ENCODE measurements at places on chromosomes 5 and 9.

- DNase-seq = no peak
Measured at GRCh38 chr9:4620057-4620765, 41.9 kb upstream of the PLPP6 start.

GRCh38 chr5:111857623-111858022, 100.6 kb upstream of the NREP start:
- no peak for DNase-seq

GRCh38 chr5:169408731-169409130, 107.8 kb upstream of the SLIT3 start:
- no peak for DNase-seq

- DNase-seq = no peak
Measured at GRCh38 chr5:7837403-7837802, 13.5 kb downstream of the CFAP90 start.

- DNase-seq = no peak
Measured at GRCh38 chr5:36958612-36959011, 82.0 kb downstream of the NIPBL start.

DNA sequence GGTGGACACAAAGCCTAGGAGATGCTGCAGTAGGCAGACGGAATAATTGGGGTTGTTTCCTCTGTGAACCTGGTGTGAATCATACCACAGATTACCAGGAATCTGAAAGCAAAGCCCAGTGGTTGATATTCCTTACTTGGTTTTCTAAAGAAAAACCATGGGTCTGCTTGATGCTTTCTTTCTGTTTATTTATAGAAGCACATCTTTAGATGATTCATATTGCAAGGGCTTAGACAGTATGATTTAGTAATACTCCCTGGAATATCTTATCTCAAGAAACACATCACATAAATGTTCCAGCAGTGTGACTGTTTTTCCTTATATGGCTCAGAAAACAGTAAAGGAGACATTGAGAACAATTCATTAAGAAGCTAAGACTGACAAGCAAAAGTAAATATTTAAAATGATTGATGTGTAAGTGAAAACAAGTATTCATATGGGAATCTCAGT, 623.3 kb downstream of the RAB3C start:
- no peak for DNase-seq

DNA sequence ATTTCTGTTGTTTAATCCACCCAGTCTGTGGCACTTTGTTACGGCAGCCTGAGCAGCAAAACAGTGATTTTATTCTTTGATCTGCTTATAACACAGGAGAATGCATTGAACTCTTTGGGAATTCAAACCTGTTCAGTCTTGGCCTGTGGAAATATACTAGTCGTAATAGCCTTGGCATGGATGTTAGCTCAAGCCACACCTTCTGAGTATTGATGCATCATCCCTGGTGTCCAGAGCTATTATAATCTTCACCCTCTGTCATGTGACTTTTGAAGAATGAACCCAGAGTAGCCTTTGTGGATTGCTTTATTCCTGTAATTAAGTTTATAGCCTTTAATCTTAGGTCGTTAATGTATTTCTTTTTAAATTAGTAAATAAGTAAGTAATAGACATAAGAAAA, 50.8 kb upstream of the TEX48 start:
- DNase-seq = no peak

DNA sequence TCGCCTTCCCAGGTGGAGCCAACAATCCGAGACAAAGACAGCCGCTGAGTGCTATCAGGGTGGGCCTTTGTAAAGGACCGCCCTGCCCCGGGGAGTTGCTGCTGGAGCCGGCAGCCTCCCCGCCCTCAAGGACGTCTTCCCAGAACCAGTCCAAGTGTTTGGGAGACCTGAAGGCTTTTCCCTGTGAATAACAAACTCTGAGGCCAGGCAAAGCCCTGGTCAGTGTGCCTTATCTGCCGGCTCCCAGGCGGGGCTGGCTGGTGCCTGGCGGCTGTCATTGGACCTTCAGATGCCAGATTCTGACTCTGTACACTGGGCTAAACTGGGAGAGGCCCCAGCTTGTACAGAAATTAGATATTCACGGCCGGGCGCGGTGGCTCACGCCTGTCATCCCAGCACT, 2.1 kb downstream of the SLC9A3 start:
- DNase-seq = no peak

- peak; percentile 13 for DNase-seq
Measured at GRCh38 chr9:83920469-83920926, 734 bp downstream of the KIF27 start.
